ENCODE measurements at places on chromosomes 2 and 18. TPM values are rescaled to one million over a fixed set of nuclear protein-coding genes. Genes with fewer than 3 reads are reported as not detected.

DNA sequence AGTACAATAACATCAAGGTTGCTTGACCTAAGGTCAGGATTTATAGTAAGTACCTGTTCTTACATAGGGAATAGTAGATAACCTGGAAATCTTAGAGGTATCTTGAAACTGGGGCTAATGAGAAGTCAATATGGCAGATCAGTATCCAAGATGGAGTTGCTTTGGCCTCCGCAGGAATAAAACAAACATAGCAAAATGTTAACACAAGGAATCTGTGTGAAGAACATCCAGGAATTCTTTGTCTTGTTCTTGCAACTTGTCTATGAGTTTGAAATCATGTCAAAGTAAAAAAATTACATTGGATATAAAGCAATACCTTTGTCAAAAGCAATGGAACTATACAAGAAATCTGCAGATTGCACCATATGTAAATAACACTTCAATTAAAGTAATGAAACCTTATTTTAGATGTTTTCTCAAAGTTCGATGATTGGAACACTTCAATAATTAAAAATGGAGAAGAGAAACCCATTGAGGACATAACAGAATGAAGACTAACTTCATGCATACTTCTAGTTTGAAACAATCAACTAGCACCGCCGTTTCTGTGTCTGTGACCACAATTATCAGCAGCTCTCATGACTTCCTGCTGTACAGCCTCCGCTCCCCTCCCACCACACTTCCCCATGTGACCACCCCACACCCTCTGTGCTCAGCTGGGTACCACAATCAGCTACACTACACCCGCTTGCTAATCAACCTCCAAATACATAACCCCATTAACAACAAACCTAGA, 27.6 kb downstream of the C2orf76 start:
- peak; percentile 81 for DNase-seq

GRCh38 chr2:238302087-238302486, 13.7 kb upstream of the PER2 start:
- DNase-seq: no peak

DNA sequence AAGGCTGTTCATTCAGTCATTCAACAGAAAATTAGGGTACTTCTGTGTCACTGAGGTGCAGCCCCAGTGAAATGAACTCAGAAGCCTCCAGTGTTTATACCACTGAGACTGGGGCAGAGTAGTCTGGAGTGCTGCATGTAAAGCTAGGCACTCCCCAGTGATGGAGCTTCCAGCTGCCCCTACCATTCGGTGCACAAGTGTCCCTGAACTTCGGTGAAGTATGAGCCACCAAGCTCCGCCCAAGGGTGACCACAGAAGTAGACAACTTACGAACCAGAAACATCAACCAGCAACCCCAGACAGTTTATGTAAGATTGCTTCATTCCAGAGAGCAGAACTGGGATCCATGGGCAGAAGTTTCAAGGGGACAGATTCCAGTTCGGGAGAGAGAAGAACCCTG, 70.6 kb upstream of the FOSL2 start:
- no peak for DNase-seq

GRCh38 chr2:186328838-186329237, 157.2 kb upstream of the ZC3H15 start:
- no peak for DNase-seq

GRCh38 chr18:58618822-58619595, 9.9 kb downstream of the ALPK2 start:
- DNase-seq: no peak

GRCh38 chr2:233263045-233263570, 11.6 kb downstream of the ATG16L1 start:
- no peak for DNase-seq

NGEF gene
- total RNA-seq: 5.3 TPM

HOXD1 gene
- total RNA-seq: 0.48 TPM
